ENCODE measurements at places on chromosomes 6 and 20.

GRCh38 chr6:134322216-134322615 is 4.3 kb upstream of the SGK1 start:
- no peak for DNase-seq

GRCh38 chr20:46151936-46152335 is 33.8 kb downstream of the CD40 start:
- DNase-seq, result no peak

GRCh38 chr6:83702749-83703148 is 6.2 kb downstream of the SNAP91 start:
- DNase-seq, result no peak

DNA sequence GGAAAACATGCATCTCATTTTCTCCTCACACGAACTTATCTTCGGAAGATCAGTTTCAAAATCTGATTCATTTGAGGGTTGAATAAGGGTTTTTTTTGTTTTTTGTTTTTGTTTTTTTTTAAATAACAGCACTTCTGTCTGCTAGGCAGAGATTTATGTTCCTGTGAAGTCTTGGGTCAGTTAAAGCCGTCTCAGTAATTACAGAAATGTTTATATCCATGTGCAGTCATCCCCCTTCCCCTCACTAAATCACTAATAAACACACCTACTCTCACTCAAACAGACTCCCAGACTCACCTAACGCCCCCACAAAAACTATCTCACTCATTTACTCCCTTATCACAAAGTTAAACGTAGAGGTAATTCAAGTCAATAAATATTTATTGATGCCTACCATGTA is 214.2 kb upstream of the SUPT3H start:
- no peak for DNase-seq

DNA sequence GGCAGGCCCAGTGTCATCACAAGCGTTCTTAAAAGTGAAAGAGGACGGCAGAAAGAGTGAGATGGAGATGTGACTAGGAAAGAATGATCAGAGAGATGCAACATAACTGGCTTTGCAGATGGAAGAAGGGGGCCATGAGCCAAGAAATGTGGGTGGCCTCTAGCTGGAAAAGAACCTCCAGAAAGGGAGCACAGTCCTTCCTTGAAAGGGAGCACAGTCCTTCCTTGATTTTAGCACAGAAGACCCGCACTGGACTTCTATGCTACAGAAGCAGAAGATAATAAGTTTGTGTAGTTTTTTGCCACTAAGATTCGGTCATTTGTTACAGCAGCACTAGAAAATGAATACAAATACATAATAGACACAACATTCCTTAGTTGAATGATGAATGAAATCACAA is 7.0 kb upstream of the LZTS3 start:
- no peak for DNase-seq

- no peak for DNase-seq
Measured at GRCh38 chr6:109808837-109809236, 117.7 kb downstream of the FIG4 start.

- DNase-seq, result no peak
Measured at GRCh38 chr20:50380697-50381040, 129.5 kb upstream of the PTPN1 start.

DNA sequence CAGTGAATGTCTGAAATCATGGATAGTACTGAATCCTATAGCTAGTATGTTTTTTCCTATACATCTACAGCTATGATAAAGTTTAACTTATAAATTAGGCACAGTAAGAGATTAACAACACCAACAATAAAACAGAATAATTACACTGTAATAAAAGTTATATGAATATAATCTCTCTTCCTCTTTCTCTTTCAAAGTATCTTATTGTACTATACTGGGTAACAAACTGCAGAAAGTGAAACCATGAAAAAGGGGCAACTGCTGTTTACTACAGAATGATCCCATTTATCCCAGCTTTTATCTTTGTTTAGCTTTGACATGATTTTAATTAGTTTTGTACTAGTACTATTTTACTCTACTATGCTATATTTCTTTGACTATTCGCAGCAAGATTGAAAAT is 25.8 kb downstream of the ESF1 start:
- DNase-seq, result no peak

GRCh38 chr6:30915591-30915946 is 1.5 kb downstream of the VARS2 start:
- DNase-seq, result no peak

DNA sequence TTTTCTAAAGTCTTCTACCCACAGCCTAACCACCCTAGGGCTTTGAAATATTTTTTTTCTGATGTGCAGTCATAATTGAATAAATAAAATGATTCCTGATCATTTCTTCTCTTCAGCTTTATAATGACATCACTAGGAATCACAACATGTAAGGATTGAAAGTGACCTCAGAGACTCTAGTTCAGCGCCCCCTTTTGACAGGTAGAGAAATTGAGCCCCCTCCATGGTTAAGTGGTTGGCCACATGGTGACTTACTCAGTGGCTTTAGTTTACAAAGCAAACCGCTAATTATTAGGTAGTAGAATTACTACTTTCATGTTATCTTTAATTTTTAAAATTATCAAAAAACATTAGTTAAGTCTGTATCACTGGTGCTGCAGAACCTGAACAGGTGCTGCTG is 13.3 kb upstream of the SLC2A12 start:
- DNase-seq, result no peak

GRCh38 chr6:34644716-34645115 is 51.9 kb downstream of the ILRUN start:
- DNase-seq, result no peak

DNA sequence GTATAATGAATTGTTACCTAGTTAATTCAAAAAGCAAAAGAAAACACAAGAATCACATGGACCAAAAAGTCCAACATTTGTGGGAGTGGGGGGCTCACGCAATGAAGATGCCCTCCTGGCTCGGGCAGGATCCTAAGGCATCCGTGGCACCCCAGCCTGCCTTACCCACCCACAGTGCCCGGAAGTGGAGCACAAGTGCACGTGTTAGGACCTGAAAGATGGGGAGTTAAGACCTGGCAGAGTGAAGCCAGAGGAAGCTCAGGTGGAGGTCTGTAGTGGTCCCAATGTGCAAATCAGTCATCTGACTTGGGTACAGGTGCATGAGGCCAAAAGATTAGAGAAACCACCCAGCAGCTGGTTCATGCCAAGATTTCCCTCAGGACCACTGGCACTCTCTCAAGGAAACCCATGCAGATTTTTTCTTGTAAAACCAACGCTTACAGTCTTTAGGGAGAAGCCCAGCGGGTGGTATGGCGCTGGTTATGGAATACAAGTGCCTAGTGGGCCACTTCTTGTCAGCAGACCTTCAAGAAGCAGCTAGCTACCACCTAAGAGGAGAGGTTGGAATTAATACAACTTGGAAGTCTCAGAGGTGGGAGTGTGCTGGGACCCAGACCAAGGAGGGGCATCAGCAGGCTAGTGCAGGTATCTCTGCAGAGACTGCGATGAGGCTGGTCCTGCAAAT is 42.1 kb downstream of the BFSP1 start:
- DNase-seq, result no peak

- no peak for DNase-seq
Measured at GRCh38 chr20:9616455-9616805, 102.0 kb downstream of the LAMP5 start.

DNA sequence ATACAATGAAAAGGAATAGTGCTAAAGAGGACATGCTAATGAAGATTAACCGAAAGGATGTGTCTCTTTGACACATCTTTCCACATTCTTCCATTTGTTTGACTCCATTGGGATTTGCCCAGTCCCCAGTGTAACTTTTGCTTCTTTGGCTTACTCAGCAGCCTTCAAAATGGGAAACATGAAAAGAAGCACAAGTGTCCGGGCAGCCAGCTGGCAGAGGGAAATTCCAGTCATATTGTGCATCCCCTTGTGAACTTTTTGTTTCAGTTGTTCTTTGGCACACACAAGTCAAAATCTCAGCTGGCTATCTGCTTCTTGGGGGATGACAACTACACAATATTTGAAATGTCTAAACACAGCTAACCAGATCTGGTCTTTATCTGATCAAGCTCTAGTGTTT is 157.4 kb downstream of the OGFRL1 start:
- no peak for DNase-seq

DNA sequence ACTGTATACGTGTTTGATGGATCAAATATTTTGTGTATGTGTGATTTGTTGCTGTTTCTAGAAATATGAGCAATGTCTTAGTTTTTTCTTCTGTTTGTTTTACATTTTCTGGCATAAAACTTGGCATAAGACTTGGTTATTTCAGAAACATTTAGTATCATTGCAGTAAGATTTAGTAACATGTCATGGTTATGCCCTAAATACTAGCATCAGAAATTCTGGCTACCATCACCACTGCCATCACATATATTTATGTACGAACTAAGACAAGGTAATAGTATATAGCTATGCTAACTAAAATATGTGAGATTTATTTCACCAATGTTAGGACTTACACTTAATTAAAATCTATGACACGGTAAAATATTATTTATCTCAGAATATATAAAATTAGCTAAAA is 10.3 kb upstream of the ADGRG6 start:
- DNase-seq, result no peak
